ENCODE measurements at places on chromosomes 6 and 20.
A peak's percentile ranks its signal among the peaks of the same experiment; 100 is the strongest.

DNA sequence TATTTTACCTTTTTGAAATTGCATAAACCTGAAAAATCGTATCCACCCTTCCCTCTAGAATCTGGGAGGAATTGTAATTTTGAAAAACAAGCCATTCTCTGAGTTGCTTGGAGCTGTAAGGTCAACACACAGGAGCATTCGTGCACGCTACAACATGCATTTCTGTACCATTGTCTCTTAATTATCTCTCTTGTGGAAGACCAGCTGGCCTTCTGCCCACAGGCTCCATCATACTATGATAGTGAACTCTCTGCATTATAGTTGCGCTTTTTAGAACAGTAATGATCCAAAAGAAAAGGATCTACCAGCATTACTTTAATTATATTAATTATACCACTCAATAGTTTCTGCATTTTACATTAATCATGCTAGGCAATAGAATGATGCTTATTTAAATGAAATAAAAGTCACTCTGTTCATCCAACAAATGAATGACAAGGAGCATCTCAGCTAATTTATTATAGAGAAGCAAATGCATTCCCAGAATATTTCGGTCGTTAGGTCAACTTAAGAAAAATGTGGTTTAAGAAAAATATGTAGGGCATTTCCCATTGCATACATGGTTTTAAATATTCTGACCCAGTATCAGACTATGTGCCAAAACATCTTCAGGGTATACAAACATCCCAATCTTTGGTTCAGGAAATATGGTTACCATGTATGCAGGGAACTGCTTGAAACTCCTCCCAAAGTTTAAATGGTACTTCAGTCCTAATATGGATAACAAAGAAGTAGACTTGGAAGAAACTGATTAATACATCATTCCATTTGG, 263.5 kb downstream of the TFAP2A start:
- no peak for DNase-seq

DNA sequence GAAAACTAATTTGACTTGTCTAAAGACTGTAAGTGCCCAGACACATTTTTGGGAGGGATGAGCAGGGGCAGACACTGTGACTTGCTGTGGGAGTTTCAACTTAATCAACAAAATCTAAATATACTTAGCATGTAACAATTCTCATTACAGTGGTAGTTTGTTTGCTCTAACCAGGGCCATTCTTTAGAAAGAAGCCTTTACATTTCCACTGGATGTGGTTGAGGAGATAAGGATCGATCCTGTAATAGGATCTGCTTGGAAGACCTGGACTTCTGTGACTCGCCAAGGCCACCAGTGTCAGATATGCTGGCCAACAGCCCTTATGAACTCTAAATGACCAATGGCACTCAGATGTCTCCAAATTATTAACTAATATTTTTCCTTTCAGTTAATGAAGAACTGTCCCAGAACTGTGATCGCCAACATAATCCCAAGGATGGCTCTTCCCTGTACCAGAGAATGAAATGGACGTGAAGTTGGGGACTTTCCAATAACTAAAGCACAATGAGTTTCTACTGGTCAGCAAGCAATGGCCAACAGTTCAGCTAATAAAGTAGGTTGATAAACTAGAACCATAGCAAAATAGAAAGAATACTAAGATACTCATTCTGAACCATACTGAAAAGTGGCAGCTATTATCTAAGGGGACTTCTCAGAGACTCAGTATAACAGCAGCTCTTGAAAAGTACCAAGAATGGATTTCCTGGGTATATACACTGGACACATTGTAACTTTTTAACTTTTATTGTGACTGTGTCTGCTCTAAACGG, 7.5 kb downstream of the SMLR1 start:
- no peak for DNase-seq

DNA sequence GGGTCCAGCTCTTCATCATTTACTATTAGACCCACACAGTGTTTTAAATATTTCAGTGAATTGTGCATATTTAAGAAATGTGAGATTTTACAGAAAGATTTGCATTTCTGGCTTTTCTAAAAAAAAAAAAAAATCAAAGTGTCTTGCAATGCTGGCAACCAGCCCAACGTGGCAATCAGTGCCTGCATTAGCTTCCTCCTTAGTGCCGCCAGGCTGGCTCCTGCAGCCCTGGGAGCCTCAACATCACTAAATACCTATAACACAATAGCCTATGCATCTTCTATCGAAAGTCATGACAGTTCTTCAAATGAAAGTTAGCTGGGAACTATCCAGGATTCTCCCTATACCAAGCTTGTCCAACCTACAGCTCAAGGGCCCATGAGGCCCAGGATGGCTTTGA, 9.4 kb upstream of the CD93 start:
- DNase-seq, result no peak

DNA sequence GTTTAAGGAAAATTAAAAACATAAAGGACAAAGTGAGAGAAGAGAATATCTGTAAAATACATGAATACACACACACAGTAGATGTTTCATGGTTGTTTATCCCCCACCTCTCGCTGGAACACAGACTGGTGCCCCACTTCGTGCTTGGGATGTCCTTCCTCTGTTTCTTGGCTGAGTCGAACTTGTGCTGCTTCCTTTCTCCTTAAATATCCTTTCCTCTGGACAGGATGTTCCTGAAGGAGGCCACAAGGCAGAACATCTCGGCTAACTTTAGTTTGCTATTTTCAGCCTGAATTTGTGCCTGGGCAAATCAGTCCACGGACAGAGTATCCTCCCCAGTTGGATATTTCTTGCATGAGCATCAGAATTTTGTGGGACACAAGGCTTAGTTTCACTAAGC, 54.7 kb upstream of the ZMYND8 start:
- DNase-seq, result no peak

DNA sequence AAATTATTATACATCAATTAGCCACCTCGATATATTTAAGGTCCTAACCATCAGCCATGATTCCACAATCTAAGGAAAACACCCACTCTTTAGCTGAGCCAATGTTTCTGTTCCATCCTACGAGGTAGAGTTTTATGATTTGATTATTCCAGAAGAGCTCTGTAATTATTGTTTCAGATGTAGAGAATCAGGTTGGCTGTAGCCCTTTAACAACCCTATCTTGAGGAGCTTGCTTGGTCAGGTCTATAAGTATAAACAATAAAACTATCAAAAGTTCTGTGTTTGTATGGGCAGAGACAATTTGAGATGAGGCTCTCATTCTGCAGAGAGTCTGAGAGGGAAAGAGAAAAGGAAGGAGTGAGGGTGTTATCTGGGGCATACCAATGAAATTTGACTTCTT, at the start of gene PBOV1:
TSS of gene PBOV1 (minus strand) at position 43 of the 400 bp plus-strand sequence. CDS start 96 bp downstream, outside the sequence.
- no peak for DNase-seq

DNA sequence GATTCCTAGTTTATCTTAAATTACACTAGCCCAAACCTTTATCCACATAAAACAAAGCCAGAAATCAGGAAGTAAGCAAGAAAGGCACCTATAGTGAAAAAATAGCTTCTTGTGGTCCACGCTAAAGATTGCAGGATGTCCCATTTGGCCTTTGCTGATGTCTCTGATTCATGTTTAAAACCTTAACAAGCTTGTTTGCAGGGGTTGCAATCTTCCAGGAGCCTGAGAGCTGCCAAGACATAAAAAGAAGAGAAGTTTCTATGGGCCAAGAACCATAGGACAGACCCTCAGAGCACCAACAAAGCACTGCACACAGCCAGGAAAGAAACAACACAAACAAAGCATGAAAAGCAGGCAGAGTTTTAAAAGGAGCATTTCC, 49.4 kb downstream of the ADAT2 start:
- DNase-seq, result no peak

DNA sequence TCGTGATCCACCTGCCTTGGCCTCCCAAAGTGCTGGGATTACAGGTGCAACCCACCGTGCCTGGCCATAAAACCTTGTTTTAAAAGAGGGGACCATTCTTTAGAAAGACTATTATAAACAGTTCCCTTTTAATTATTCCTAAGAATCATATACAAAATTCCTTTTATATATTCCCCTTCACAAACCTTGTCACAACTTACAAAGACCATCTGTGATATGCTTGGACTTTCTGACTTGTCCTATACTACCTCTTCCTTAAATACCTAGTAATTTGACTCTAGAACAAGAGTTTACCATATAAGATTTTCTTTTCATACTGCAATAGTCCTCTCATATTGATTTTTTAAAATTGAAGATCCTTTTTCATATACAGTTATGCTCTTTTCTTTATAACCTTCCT, 135.8 kb upstream of the PRSS16 start:
- no peak for DNase-seq

DNA sequence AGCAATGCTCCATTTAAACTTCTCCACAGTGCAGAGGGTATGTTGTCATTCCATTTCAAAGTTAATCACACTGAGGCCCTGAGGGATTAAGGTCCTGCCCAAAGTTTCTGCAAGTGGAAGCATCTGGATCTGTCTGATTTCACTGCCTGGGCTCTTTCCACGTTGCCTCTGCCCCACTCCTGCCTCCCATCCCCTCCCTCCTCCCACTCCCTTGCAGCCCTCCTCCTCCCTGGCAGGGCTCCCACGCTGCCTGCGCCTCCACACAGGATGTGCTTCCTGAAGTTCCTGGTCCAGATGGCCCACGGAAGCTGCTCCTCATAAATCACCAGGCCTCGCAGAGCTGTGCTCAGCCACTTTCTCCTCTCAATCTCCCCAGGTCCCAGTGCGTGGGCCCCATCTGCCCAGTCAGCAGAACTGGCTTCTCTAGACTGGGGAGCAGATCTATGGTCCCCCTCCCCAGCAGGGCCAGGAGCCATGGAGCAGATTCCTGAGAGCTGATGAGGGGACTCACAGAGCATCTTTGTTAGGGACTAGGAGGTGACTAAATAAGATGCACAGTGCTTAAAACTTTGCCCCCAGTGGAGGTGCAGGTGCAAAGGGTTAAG, 65.4 kb upstream of the MAFB start:
- DNase-seq, result no peak

GRCh38 chr20:38434301-38434741, 807 bp downstream of the SNHG17 start:
- DNase-seq, result no peak

- DNase-seq, result no peak
Observed at GRCh38 chr6:166438211-166438861, 55.6 kb upstream of the MPC1 start.

DNA sequence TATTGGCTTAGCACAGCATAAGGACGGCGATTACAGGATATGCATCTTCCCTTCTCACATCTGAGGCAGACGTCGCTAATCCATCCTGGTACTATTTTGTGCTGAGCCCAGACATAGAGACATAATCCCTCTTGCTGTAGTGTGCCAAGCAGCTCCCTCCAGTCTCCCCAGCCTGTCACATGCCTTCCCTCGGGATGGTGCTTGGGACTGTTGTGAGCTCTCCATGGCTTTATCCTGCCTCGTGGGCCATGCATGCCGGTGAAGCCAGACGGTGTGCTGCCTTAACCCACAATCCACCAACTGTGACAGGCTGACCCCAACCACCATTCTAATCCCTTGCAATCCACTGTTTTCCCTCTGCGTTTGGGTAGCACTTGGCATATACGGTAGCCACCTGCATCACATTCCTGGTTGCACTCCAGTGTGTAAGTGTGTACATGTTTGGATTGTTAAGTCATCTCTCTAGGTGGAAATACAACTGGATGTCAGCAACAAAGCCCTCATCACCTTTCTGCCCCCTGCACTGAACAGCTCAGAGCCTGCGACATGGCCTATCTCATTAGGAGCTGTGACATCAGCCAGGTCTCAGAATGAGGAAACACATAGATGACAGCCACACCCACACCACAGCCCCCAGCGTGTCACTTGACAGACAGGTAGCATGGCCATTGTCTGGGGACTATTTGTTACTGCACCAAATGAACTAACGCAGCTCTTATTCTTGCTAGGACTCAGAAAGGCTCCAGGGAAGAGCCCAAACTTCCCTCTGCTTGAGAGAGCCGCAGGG, 374.8 kb upstream of the CDH4 start:
- no peak for DNase-seq

GRCh38 chr20:36202891-36203338, 33.4 kb upstream of the AAR2 start:
- DNase-seq, result no peak

GRCh38 chr6:113894712-113895674, 37.8 kb downstream of the MARCKS start:
- no peak for DNase-seq

GRCh38 chr20:51356871-51357270, 185.6 kb downstream of the NFATC2 start:
- no peak for DNase-seq

- no peak for DNase-seq
Observed at GRCh38 chr20:45365444-45365970, 2.6 kb downstream of the SYS1 start.

DNA sequence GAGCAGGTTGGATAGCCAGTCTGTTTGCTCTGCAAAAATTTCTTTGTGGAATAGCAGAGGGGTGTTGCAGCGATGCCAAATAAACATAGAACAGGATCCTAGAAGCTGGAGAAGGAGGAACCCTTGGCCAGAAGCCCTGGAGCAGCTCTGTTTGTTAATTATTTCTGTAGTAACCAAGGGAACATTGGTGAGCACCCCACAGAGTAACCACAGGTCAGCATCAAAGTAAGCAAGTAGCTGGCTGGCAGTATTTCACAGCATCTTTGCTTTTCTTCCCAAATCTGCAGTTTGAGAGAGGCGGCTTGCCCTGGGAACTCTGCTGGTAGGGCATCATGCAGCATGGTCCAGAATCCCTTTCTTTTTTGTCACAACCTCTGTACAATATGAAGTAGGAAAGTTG, 12.7 kb upstream of the APMAP start:
- DNase-seq, result no peak

- DNase-seq, result no peak
Observed at GRCh38 chr6:31943742-31944141, 2.2 kb upstream of the CFB start.

DNA sequence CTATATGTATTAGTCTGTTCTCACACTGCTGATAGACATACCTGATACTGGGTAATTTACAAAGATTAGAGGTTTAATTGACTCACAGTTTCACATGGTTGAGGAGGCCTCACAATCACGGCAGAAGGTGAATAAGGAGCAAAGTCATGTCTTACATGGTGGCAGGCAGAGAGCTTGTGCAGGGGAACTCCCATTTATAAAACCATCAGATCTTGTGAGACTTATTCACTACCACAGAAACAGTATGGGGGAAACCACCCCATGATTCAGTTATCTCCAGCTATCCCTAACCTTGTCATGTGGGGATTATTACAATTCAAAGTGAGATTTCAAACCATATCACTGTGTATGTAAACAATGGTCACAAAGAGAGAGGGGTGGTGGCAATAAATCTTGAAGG, 6.6 kb downstream of the CST8 start:
- DNase-seq, result no peak

DNA sequence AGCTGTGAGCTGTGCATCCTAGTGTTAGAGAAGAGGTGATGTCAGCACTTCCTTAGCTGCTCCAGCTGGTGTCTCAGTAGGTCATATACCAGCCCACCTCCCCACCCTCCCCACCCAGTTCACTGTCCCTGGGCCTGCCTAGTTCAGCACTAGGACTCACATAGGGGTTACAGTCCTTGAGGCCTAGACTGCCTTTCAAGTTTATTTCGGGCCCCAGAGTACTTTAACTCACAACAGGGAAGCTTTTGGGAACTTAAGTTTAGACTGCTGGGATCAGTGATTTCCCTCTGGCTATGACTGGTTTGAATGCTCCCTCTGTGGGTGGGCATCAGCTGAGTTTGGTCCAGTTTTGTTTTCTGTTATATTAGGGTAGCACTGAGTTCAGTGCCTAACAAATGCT, 139.2 kb upstream of the MMS22L start:
- no peak for DNase-seq

- DNase-seq, result no peak
Observed at GRCh38 chr20:22579119-22579427, 5.3 kb downstream of the FOXA2 start.

GRCh38 chr6:148509800-148510581, 167.4 kb downstream of the SASH1 start:
- peak; percentile 88 for DNase-seq
